Hindlimb muscle (tissue), 1 donor: ENCODE measurements at places on chromosomes 4 and X.

- no peak for DNase-seq
Observed at GRCh38 chr4:139740121-139740520, 74.5 kb downstream of the MGST2 start.

GRCh38 chr4:149279776-149280175 is 535.9 kb downstream of the IQCM start:
- peak; percentile 28 for DNase-seq

DNA sequence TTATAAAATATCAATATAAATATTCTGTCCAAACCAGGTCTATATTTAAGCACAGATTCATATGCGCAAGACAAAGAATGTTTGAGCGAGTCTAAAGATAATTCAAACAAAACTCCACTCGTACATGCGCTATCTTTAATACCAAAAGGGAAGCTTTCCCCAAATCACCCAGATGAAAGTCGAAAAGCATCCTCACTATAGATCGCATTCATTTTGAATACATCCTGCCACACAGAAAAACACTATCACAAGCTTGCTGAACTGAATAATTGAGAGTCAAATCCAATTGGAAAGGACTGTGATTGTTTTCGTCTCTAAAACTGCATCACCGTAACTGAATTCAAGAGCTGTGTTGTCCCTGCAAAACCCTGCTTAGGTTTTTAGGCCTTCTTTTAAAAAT is 685 bp downstream of the TASL start:
- DNase-seq = no peak

DNA sequence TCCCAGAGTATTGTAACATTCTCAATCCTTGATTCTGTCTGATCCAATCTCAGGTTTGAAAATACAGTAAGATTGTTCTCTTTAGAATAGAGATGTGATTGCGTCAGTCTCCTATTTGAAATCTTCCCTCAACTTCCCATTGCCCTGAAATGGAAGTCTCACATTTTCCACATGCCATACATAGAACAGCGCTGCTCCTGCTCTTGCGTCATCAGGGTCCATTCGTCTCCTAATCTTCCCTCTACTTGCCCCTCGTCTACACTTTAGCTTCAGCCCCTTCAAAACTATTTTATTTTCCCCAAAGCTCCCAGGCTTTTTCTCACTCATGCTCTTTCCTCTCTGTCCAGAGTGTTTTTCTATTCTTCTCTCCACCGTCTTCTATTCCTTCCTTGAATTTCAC is 301.7 kb upstream of the MAGEB2 start:
- DNase-seq = no peak

DNA sequence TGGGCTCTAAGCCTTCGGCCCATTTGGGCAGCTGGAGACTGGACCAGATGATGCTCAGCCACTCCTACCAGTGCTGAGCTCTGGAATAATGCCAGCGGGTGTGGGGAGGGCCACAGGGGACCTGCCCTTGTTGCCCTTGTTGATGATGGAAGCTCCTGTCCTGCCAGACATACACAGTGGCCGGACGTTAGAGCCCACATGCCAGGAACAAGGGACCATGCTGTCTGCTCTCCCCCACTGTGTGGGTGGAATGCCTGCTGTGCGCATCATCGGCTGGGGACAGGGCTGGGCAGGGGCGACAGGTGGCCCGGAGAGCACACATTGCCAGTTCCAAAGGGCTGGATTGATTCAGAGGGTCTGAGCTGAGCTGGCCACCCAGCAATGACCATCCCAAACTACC is 2.0 kb downstream of the ABLIM2 start:
- DNase-seq = no peak

GRCh38 chrX:122047261-122047660 is 999.9 kb downstream of the GLUD2 start:
- no peak for DNase-seq

DNA sequence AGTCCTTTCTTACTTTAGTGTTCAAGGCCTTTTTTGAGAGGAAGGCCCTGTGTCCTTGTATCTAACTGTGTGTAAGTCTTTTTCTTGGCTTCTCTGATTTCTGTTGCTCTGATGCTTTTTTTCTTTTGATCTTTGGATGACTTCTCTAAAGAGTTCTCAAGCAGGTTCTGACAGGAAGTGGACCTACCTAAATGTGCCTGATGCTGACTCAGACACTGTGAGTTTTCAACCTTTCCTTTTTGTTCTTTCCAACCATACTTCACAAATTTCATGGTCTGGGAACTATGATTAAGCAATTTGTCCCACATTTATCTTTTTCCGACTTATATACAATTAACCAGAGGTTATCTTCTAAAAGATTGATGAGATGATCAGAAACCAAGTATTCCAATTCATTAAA is 96.5 kb downstream of the SYTL5 start:
- DNase-seq = no peak

DNA sequence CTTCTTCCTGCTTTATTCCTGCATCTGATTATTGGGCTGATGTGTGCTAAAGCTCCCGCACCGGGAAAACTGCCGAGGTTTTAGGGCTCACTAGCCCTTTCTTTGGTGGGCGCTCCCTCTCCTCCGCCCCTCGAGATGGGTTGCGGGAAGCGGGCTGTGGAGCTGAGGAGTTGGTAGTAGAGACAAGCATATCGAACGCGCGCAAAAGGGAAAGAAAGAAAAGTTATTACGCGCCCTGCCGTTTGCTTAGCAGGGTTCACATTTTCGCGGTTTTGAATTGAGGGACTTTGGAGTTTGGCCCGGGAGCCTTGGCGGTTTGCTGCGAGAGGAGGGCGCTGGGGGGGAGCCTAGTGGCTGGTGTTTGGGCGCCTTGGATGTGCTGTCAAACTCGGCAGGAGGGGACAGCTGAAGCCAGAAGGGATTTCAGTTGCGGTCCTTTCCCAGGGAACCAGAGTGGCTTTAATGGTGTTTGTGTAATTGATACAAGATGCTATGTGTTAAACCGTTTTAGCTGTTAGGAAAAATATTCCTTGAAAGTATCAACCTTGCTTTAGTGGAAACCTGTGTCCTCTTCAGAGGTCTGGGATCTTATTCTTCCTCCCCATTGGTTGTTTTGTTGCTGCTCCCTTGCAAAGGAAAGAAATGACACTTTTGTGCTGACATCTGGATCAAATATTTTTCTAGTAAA is 1.1 kb downstream of the GAB1 start:
- DNase-seq = peak; percentile 77

DNA sequence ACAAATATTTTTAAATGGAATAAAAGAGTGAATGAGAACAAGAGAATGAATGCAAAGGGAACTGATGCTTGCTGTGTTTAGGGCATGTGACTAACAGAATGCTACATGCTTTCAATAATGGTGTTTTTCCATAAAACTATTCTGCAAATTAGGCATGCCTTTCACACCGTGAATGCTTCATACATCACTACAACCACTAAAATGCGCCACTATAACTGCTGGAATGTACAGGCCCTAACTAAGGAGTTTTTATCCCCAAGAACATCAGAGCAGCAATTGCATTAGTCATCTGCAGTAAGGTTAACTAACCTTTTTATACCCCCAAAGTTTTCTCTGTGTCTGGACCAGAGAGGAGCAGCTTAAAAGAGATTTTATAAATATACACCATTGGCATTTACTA is 190.4 kb downstream of the ARAP2 start:
- DNase-seq = no peak

DNA sequence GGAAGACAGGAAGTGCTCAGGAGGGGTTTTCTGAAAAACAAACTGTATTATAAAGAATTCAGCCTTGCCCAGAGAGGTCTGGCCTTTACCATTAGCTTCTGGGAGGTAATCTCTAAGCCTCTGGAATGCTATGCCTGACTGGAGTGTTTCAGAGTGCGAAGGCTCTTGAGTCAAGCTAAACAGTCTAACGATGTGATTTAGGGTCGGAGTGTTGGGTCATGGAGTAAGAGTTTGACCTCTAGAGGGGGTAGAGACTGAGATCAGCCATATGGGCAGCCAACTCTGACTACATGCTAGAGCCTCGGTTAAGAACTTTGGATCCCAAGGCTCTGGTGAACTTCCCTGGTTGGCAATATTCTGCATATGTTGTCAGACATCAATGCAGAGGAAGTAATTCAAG is 15.0 kb downstream of the BOD1L1 start:
- no peak for DNase-seq

- DNase-seq = no peak
Observed at GRCh38 chr4:10605746-10606482, 78.7 kb downstream of the CLNK start.

DNA sequence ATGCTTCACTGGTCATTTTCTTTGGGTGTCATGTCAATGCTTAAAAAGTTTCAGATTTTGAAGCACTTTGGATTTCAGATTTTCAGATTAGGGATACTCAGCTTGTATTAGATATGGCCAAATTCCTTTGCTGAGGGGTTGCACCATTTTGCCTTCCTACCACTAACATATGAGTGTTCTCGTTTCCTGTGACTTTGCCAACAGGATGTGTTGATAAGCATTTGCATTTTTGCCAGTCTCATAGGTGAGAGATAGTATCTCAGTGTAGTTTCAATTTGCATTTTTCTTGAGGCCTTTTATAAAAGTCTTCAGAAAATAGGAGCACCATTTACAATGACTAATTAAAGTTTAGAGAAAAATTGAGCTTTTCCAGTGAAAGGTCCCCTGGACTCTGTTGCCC is 71.6 kb upstream of the CLCN4 start:
- no peak for DNase-seq

DNA sequence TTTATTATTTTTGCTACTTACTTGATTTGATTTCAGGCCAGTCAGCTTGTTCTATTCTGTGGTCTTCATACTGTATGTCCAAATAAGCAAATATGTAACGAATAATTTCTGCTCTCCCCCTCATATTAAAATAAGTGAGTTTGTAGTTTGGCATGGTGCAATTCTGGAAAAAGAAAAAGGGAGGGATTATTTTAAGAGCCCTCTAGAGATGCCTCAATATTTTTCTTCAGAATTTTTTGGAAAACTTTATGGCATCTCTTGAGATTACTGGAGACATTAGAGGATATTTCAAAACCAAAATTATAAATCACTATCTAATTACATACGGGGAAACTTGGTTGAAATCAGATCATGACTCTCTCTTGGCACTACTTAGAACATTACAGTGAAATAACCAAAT is 8.2 kb downstream of the HPGDS start:
- no peak for DNase-seq

DNA sequence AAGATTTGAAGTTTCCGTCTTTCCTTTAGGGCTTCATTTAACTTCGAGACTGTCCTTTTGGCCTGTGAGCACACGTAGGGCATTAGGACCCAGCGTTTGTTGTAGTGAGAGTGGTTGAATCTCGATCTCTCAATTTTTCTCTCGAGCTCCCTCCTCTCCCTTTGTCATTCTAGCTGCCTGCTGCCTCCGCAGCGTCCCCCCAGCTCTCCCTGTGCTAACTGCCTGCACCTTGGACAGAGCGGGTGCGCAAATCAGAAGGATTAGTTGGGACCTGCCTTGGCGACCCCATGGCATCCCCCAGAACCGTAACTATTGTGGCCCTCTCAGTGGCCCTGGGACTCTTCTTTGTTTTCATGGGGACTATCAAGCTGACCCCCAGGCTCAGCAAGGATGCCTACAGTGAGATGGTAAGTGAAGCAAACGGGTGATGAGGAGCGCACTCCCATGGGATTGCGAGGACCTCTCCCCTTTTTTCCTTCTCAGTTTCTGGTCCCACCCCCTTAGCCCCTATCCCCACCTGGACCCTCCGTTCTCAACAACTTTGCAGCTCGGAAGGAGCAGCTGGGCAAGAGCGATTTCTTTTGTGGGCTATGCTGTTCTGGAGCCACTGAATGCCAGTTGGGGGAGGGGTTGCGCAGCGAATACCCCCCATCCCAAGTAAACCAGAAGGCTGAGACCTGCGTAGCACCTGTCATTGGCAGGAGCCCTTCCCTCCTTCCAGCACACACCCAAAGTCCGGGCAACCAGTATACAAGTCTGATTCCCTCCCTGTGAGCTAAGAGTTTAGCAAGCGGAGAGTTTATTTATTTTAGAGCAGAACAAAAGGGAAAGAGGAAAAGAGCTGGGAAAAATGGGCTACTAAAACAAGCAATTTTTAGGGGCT is at the start of gene TMEM35A:
TMEM35A (plus strand) TSS at position 164 of the 883 bp plus-strand sequence; CDS start at position 288, 124 bp downstream.
- DNase-seq = peak; percentile 37

- no peak for DNase-seq
Observed at GRCh38 chr4:158182736-158183135, 9.9 kb upstream of the GASK1B start.

GRCh38 chrX:16212024-16212423 is 44.7 kb downstream of the MAGEB17 start:
- DNase-seq = no peak

DNA sequence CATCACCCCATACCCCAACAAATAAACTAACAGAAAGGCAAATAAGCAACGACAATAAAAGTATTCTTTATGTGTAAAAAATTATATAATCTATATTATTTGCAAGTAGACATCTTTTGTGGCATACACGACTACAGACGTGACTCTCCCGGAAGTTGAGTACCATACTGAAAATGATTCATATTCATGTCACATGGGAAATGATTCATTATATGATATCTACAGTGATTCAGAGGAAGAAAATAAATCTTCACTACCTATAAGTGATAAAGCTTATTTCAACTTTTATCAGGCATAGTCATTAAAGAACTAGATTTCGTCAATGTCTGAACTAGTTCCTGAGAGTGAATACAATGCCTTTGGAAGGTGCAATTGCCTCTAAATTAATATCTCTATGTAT is 4.6 kb upstream of the ANTXR2 start:
- no peak for DNase-seq

DNA sequence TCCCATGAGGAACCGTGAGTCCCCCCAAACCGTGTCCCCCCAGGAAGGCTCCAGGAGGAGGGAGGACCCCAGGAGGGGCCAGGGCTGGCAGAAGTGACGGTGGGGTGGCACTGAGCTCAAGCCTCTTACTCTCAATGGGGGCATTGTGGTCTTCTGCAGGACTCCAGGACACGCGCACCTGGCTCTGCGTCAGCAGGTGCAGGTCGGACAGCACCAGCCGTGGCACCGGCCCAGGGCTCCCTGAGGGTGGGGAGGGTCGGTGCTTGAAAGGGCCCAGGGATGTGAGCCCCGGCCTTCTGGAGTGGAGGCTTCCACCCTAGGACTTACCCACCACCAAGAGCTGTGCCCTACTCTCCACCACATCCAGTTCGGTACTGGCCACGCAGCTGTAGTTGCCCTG is 18.3 kb downstream of the L1CAM start:
- DNase-seq = no peak

GRCh38 chrX:109360301-109360700 is 121.6 kb downstream of the GUCY2F start:
- no peak for DNase-seq

DNA sequence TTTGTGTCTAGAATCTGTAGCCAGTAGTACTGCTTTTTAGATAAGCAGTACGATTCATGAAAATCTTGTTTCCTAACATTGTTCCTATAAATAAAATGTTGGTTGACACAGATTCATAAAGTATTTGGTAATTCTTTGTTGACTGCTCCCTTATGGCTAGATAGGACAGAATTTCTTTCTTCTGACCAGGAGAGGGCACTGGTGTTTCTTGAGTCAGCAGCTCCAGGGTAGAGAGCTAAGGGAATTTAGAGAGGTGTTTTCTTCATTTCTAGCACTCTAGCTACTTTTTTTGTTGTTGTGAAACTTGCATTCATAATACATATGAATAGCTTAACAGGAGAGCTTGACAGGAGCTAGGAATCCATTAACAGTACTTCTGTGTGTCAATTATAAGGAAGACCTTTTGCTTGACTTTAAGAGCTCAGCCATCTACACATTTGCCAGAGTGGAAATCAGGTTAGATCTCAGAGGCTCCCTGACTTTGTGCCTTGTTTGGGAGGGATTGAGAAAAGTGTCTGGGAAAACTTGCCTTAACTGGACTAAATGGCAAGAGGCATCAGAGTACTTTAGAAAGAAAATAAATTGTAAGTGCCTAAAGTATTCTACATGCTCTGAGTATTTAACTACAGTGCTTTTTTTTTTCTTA is 756.1 kb downstream of the SH3BGRL start:
- no peak for DNase-seq
